ENCODE measurements at places on chromosomes 5 and 9.
A peak's percentile ranks its signal among the peaks of the same experiment; 100 is the strongest.

- peak; percentile 74 for DNase-seq
Observed at GRCh38 chr5:75053304-75054133, 1.2 kb upstream of the GCNT4 start.

GRCh38 chr9:36126016-36126730 lies 10.4 kb upstream of the GLIPR2 start:
- no peak for DNase-seq

DNA sequence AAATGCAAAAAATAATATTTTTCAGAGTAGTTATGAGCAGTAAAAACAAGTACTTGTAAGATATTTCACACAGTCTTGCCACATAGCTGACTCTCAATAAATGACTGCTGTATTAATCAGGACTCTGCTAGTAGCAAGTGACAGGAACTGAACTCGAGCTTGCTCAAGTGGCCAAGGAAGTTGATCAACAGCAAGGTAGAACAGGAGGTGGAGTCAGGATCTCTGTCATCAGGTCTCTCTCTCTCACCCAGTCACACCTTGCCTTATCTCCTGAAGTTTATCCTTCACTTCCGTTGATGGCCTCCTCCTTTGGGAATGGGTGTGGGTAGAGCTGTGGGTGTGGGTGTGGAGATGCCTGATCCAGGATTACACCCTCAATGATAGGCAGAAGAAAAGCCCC lies 107.0 kb downstream of the GPBP1 start:
- peak; percentile 29 for DNase-seq

DNA sequence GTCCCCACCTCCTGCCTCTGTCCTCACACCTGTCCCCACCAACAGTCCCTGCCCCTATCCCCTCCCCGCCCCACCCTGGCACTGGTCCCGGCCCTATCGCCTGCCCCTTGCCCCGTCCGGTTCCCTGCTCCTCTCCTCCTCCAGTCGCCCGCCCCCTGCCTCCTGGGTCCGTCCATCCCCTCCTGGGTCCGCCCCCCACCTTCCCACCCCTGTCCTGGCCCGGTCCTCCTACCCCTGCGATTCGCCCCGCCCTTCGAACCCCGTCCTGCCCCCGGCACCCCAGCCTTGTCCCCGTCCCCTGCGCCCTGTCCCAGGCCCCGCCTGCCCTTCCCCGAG lies 372 bp downstream of the EDF1 start:
- DNase-seq: no peak

DNA sequence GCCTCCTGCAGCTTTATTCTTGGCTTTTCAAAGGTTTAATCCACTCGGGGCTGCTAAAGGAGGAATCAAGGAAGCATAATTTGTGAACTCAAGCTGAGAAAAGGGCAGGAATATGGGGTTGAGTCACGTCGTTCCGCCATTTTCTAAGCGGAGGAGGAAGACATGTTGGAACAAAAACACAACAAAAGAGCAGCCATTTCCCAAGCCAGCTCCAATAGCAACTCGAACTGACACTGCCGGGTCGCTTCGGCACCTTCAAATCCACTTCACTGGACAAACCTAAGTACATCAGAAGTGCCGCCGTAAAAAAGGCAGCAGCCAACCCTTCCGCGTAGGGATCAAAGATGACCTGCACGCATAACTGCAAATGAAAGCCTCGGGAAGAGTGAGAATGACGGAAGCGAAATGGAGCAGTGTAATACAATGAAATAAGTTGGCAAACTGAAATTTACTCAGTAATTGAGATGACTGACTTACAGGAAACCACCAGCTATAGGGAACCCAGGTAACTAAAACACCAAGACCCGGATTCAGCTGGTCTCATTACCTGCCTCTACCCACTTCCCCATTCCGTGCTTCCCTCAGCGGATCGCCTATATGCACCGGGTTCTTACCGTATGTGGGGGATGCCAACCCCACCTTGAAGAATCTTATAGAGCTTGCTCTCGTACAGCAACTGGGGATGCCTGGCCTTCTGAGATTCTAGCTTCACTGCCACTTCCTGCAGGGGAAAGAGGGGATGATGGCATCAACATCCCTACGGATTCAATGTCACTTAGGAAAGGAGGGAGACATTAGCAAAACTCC lies 1.6 kb downstream of the CSNK1A1 start:
- no peak for DNase-seq

DNA sequence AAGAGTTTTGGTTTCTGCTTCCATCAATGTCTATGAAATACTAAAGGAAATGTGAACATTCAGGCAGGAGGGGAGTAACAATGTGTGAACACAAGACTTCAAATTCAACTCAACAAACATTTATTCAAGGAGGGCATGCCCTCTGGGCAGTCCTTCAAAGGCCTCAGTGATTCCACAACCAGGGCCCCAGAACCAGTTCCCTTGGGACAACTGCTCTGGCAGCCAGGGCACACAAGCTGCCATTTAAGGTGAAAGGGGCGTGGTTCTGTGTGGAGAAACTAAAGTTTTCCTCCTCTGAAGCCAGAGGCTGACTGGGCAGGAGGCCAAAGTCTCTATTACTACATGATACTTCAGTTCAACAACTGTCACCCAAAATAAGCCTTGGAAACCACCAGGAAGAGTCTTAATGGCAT lies 3.2 kb downstream of the RBM18 start:
- DNase-seq: peak; percentile 16

DNA sequence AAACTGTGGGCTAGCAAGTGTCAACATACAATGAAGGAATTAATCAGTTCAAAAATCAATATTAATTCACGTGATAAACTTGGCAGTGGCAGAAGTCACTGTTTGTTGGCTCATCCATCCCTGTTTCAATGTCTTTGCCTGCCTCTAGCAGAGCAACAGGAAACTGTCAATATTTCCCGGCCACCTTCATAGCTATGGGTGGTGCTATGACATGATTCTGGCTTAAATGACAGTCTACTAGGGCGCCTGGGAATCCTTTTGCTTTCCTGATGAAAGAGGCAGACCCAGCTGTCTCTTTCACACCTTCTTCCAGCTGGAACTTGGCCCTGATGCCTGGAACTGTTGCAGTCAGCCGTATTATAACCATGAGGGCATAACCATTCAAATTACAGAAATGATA lies 72.1 kb upstream of the DNAH5 start:
- DNase-seq: no peak

- no peak for DNase-seq
Observed at GRCh38 chr5:104650313-104651055, 1087.9 kb upstream of the NUDT12 start.

- DNase-seq: no peak
Observed at GRCh38 chr5:135304352-135305221, 94.4 kb downstream of the MACROH2A1 start.

DNA sequence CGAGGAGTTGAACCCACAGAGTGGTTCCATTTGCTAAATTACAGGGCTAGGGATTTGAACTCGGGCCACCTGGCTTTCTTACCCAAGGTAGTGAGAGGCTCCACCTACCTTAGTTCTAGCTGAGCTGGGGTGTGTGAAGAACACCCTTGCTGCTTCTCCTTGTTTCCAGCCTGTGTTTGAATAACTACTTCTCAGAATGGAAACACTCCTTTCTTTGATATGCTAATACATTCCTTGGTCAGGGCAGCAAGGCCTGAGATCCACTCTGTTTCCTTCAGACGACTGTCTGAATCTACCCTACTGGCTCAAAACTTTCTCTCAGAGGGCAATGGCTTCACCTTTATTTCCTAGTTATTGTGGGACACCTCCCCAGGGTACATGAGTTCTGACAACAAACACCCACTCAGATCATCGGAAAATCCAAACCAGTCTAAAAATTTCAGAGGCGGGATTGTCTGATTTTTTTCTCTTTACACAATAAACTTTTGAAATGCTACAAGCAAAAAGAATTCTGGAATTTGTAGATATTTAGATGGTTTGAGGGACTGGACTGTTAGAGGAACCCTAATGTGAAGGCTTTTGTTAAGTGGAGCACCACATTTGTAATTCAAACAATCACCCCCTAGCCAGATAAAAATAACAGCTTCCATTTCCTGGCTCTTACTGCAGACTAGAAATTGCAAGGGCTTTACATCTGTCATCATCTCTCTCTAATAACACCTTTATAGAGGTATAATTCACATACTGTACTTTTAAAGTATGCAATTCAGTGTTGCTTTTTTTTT lies 4.0 kb upstream of the ATP6V1G1 start:
- DNase-seq: no peak

GRCh38 chr9:112377684-112378327 lies 2.1 kb upstream of the HSDL2 start:
- no peak for DNase-seq

DNA sequence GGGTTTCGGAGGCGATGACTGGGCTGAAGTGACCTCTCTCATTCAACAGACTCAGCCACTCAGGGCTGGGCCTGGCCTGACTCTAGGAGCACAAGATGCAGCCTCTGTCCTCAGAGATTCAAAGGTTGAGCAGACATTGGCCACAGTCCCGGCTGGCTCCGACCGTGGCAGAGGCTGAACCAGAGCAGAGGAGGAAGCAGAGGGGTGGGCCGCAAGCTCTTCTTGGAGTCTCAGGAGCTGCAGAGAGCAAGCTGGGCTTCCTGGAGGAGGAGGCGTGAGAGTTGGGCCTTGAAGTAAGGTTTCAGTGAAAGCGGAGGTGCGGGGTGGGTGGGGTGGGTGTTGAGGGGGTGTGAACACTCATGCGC lies 37.6 kb downstream of the ALG2 start:
- no peak for DNase-seq

DNA sequence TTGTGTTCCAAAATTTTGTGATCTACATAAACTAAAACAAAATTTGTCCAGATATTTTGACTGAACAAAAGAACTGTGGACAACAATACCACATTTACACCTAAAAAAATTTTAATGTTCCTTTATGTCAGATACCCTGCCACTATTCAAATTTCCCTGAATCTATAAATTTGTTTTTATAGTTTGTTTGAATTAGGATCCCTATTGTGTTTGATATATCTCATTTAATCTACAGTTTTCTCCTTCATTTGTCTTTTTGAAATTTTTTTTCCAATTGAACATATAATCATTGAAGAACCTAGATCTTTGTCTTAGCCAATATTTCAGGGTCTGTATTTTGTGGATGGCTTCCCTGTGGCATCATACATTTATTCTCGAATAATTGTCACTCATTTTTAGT lies 5.7 kb downstream of the AGGF1 start:
- no peak for DNase-seq

- DNase-seq: no peak
Observed at GRCh38 chr5:107815109-107815508, 144.4 kb upstream of the EFNA5 start.

- no peak for DNase-seq
Observed at GRCh38 chr9:77597057-77597456, 51.1 kb downstream of the GNA14 start.

DNA sequence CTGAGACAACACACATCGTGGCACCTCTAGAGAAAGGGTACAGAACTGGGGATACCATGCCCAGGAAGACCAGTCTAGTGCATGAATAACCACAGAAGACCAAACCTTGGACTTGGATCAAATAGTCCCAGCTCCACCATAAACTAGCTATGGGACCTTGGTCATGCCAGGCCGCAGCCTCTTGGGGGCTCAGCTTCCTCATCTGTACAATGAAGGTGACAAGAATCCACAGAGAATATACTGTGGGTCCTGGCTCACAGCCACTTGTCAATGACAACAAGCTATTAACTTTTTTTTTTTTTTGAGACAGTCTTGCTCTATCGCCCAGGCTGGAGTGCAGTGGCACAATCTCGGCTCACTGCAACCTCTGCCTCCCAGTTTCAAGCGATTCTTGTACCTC lies 3.9 kb downstream of the KYAT1 start:
- no peak for DNase-seq

DNA sequence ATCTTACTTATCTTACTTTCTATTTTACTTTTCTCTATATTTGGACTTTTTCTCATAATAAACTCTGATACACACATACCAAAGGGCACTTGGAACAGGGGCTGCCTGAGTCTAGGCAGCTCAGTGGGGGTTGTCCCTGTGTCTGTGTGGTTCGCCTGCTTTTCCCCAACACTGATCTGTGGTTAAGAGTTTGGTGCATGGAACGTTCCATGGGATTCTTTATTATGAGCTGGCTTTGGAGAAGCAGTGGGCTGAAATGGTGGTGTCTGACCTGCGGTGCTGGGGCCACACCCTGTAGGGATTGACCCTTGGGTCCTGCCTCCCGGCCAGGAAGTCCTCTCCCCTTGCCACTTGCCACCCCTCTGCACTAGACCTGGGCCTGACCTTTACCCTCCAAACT lies 47.4 kb downstream of the ANKRD33B start:
- no peak for DNase-seq

DNA sequence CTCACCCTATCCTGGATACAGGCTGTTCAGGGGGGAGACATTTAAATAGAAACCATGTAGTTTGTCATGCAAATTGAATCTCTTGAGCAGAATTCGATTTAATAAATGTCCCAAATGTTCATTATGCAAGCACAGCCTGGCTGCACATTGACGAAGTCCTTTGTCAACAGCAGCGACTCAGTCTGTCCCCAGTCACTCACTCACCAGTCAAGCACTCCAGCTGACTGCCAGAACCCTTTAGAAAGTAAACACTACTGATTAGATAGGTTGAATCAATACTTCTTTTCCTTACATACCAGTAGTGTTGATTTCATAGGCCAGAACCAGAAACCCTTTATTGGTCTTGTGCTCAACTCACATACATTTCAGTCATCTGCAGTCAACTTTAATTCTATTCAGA lies 27.5 kb downstream of the CDH6 start:
- no peak for DNase-seq

GRCh38 chr5:34676416-34676815 lies 20.3 kb downstream of the RAI14 start:
- DNase-seq: no peak

DNA sequence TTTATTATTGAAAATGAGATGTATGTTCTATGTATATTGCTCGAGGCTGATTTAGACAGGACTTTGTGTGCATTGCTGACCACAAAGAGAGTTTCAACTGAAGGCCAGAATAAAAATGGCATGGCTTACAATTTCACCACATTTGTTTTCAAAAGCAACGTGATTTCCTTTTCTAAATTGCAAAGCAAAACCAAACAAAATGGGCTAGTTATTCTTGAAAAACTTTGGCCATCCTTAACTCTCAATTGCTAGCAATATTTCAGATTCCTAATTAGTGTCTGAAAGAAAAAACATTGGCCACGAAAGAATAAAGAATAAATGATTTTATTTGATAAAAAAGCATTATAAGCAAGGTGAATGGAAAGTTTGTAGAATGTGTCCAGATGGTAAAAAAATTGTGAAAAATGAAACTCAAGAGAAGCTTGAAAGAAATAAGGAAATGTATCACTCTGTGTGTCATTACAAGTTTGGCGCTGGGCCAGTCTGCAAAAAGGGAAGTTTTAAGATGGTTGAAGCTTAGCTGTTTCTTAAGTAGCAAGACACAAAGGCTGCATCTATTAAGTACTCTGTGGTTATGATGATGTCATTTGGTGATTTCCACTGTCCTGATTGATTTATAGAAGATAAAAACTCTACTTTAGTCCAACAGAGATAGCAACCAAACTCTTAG lies 89.2 kb upstream of the PRLR start:
- no peak for DNase-seq

GRCh38 chr9:99852617-99853016 lies 30.9 kb downstream of the NR4A3 start:
- DNase-seq: no peak
